HEK293T (cell line): ENCODE measurements at places on chromosomes 7 and 10.

DNA sequence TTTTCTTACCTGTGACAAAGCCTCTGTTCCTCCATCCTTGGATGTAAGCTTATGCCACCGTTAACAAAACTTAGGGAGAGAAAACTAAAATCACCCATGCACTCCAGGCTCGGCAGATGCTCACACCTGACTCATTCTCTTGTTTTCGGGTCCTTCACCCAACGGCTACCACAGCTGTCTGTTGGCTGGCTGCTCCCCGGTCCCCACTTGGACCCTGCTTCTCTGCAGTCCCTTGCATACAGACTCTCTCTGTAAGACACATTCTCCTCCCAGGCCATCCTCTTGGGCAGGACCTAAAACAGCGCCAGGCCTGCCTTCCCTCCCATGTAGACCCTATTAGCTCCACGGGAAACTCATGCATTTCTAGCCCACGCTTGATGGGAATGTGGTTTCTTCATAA, 12.1 kb upstream of the INHBA start:
- DNase-seq: no peak

DNA sequence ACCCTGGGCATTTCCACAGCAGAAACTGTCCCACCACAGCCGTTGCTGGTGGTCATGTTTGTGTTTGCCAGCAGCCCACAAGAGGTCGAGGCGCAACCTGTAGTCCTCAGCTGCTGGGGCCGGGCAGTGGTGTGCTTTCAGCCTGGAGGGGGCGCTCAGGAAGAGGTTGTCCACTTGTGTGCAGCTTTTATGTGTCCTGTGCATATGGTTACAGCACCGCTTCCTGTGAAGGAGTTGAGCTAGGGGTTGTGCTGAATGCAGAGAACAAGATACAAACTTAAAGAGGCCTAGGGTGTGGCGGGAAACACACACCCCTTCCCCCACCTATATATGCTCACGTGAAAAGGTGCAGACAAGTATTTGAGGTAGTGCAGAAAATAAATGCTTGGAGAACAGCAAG, 29.5 kb upstream of the PFKFB3 start:
- peak; percentile 50 for DNase-seq

- DNase-seq: no peak
Measured at GRCh38 chr10:121772884-121773283, 154.9 kb downstream of the ATE1 start.

DNA sequence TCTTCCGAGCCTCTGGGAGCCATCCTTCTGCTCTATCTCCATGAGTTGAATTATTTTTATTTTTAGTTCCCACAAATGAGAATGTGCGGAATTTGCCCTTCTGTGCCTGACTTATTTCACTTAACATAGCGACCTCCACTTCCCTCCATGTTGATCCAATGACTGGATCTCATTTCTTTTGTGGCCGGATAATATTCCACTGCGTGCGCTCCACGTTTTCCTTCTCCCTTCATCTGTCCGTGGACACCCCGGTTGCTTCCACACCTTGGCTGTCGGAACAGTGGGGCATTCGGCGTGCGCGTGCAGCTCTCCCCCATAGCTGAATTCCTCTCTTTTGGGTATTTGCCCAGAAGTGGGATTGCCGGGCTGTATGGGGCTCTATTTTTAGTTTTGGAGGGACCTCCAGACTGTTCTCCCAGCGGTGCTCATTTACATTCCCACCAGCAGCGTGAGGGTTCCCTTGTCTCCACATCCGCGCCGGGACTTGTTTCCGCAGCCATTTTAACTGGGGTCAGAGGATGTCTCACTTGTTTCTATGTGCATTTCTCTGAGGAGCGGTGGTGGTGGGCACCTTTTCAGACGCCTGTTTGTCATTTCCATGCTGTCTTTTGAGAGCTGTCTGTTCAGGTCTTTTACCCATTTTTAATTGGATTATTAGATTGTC, 51.0 kb upstream of the SUN1 start:
- DNase-seq: no peak

- no peak for DNase-seq
Measured at GRCh38 chr10:110336111-110336721, 31.5 kb upstream of the SMNDC1 start.

DNA sequence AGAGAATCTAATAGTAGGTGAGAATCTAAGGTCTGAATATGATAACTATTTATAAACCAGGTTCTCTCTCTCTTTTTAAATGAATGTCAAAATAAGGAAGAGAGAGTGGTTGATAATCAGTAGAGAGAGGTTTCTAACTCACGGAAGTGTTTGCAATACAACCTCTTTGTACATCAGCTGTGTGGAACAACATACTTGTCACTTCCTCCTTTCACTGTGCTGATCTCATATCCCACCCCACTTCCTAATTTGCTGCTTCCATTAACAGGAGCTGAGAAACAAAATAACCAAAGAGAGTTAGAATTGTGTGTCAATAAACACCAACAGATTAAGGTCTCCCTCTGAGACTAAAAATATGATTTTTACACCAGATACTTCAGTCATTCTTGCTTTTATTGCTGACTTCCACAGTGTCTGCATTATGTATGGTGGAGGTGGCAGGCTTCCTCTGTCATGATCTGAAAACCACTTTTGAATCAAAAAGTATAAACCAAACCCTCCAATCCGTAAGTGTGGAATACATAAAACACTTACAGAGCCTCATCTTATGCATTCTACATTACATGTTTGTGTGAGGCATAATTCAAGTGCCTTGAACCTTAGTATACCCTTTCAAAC, 25.0 kb downstream of the CACUL1 start:
- DNase-seq: no peak

GRCh38 chr10:4094751-4095150, 309.7 kb upstream of the KLF6 start:
- no peak for DNase-seq

DNA sequence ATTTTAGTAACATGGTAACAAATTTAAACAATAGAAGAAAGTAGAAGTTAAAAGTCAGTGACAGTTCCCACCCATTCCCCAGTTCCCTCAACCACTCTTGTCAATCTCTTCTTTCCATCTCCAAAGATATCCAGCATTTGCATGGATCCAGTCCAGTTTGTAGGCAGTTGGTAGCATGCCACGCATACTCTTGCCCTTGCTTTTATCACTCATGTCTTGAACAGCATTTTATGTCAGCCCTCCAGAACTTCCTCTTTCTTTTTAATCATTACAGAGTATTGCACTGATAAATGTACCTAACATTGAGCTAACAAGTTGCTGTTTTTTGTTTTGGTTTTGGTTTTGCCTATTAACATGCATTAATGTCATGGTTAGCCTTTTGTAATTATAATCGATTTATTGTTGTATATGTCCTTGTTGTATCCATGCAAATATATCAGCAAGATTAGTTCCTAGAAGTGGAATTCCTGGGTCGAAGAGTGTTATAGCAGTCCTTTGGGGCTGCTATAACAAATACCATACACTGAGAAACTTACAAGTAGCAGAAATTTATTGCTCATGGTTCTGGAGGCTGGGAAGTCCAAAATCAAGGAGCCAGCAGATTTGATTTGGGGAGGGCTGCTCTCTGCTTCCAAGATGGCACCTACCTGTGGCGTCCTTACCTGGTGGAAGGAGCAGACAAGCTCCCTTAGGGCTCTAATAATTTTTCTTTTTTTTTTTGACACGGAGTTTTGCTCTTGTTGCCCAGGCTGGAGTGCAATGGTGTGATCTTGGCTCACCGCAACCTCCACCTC, 25.7 kb downstream of the CHST3 start:
- DNase-seq: no peak

GRCh38 chr10:15505329-15505728, 134.2 kb upstream of the FAM171A1 start:
- no peak for DNase-seq

GRCh38 chr7:100093498-100093897, 4.7 kb downstream of the COPS6 start:
- no peak for DNase-seq

DNA sequence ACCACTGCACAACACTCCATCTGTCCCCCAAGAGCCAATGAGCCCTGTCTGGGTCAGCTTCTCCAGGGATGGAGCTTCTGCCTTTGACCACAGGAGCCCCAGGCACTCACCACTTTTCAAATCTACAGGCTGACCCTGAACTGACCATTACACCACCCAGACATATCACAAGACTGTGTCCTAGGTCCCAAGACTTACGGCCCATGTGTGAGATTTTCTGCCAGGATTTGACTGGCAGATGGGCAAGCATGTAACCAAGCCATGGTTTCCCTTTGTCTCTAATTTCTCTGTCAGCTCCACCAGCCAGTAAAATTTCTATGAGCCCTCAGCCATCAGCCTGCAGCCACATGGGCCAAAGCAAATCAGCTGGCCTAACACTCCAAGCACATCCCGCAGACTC, 92.5 kb downstream of the SH3PXD2A start:
- no peak for DNase-seq

- no peak for DNase-seq
Measured at GRCh38 chr7:96388620-96389383, 66.9 kb upstream of the SLC25A13 start.

DNA sequence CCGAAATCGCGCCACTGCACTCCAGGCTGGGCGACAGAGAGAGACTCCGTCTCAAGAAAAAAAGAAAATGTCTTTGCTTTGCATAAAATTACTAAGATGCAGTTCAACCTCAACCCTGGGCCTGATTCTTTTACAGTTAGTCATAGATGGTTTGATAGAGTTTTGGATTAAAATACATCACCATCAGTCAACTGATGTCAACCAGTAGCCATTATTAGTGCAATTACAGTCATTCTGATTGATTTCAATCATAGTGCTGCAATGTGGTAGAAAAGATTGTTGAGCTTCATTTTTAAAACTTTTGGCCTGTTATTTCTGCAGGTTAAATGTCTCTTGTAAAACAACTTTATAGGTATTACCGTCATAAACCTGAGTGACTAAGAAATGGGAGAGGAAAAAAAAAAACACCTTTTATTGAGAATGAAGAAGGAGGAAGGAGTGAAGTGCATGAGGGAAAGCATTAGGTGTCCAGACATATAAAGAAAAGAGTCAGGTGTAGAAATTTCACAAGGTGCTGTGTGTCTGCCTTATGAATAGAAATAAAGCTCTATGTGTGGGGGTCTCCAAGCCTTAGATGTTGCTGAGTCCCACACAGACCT, 150.6 kb downstream of the TRIL start:
- DNase-seq: no peak

GRCh38 chr7:23426876-23427275, 43.4 kb downstream of the IGF2BP3 start:
- DNase-seq: no peak

DNA sequence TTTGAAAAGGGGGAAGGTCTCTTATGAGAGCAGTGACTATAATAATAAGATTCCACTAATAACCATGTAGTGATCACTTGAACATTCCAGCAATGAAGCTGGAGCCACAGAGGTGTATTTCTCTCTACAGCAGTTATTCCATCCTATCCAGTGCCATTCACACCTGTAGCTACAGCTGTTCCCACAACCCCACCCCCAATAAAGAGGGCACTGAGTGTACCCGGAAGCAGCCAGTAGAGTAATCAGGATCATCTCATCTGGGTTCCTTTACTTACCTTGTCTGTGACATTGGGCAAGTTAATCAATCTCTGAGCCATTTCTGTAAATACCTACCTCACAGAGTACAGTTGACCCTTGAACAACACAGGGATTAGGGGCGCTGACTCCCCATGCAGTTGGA, 188.7 kb downstream of the KIAA1217 start:
- DNase-seq: no peak

- DNase-seq: no peak
Measured at GRCh38 chr7:88462799-88463198, 156.1 kb upstream of the STEAP4 start.

DNA sequence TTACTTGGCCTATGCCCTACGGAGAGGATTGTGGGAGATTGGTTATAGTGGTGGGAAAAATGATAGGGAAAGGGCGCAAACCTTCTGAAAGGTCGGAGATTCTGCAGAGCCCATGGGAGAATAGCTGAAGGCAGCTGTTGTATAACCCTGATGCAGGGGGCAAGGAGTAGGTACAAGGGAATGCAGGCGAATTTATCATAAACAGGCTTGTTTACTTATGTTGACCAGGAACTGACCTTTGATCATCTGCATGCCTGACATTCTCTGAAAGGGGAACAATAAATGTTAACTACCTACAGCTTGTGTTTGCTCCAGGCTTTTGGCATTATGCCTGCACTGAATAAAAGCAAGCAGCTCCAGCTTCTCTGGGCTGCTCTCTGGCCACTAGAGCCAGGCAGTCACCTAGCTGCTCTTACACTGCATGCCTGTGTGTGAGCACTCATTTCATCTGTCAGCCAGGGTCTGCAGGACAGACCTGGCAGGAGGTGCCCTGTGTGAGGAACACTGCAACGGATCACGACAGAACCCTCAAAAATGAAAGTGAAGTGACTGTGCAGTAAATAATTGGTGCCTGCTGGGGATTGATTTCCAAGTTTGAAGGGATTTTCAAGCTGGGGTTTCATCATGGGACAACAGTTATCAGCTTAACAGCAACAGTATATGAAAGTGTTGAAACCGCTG, 31.1 kb upstream of the ABCA13 start:
- DNase-seq: no peak

DNA sequence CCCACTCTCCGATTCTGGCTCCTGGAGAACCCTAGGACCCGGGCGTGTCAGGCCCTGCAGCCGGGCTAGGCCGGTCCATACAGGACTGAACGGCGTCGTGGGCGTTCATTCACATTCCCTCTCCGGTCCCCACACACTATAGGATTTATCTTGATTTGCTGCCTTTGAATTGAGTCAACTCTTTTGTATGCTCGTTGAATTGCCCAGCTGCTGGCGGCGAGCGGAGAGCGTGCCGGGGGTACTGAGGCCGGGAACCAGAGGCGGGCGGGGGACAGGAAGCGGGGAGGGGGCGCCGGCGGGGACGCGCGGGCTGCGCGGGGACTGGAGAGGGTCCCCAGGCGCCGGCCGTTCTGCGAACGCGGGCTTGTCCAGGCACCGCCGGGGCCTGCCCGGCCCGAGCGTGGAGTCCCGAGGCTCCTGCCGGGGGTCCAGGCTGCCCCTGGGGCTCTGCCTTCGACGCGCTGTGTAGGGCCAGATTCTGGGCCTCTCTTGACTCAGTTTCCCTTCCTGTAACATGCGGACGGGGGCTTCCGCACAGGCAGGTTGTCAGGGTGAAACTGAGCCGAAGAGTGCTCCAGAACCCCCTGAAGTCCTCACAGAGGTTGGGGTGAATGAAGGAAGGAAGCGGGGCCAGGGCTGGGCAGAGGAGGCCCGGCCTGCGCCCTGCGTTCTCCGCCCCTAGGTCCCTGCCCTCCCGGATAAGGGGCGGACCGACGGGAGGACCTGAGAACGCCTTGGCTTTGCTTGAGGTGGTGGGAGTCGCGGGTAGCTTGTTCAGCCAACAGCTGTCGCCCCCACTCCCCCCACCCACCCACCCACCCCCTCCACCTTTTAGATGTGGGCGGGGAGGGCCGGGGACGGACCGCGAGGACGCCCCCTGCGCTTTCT, 769 bp upstream of the ELFN1 start:
- no peak for DNase-seq

- no peak for DNase-seq
Measured at GRCh38 chr7:155191901-155192478, 105.7 kb upstream of the INSIG1 start.

GRCh38 chr10:10786109-10787090, 231.3 kb upstream of the CELF2 start:
- DNase-seq: no peak

- no peak for DNase-seq
Measured at GRCh38 chr7:26490640-26491624, 199.3 kb downstream of the SNX10 start.
